Left colon (tissue), 2 donors: ENCODE measurements at places on chromosomes 7 and 10.
A peak's percentile ranks its signal among the peaks of the same experiment; 100 is the strongest.

DNA sequence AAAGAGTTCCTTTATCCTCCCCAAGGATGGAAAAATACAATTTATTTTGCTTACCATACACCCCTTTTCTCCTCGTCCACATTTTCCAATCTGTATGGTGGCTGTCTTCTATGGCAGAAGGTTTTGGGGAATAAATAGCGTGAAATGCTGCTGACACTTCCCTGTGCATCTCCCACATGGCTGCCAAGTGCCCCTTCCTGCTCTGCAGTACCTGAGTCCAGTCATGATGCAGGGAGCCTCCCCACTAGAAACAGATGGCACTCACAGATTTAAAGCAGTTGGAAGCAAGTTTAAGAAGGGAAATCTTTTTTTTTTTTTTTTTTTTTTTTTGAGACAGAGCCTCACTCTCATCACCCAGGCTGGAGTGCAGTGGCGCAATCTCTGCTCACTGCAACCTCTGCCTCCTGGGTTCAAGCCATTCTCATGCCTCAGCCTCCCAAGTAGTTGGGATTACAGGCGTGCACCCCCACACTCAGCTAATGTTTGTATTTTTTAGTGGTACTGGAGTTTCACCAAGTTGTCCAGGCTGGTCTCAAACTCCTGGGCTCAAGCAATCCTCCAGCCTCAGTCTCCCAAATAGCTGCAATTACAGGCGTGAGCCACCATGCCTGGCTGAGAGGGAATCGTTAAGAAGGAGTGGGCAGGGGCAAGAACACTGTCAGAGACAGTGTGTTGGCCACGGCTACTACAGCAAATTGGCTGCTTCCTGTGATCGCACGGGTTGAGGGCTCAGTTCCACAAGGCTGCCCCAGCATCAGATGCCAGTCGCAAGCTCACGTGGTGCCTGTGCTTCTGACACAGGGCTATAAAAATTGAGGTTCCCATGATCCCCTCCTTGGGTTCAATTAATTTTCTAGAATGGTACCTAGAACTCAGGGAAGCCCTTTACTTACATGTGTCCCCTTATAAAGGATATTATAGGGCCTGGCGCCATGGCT, 5.3 kb upstream of the PILRA start:
- DNase-seq: no peak

GRCh38 chr7:1961701-1962276, 271.0 kb downstream of the MAD1L1 start:
- DNase-seq: no peak

DNA sequence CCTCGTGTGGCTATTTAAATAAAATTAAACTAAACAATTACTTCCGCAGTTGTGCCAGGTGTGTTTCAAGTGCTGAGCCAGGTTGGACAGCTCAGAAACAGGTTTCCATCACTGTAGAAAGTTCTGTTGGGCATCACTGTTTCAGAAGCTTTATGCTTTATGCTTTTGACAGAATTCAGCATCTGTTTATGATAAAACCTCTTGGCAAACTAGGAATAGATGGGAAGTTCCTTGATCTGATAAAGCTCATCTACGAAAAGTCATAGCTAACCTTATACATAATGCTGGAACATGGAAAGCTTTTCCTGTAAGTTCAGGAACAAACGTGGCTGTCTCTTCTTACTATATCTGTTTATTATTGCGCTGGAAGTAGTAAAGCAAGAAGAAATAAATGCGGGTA, 143.4 kb downstream of the DOCK1 start:
- no peak for DNase-seq

- no peak for DNase-seq
These were observed 2.3 kb upstream of the JAKMIP3 start for GRCh38 chr10:132063432-132063831.

DNA sequence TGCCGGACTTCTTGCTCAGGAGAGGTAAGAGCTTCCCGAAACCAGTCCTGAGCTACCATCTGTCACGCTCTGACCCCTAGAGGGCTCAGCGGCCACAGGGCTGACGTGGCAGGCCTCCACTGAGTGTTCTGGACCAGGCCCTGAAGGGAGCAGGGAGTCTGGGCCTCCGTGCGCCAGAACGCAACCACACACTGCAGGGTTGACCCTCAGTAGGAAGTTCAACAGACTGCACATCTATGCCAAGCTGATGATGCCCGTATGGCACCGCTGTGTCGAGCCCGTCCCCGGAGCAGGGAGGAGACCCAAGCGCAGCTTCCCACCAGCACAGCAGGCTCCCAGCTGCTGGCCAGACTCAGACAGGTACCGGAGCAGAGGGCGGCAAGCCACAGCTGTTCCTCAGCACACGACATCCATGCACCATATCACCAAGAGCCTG, 39.2 kb downstream of the CAMK2B start:
- peak; percentile 0 for DNase-seq

- DNase-seq: peak; percentile 80
These were observed 38.9 kb downstream of the DNAJB12 start for GRCh38 chr10:72315611-72316385.

DNA sequence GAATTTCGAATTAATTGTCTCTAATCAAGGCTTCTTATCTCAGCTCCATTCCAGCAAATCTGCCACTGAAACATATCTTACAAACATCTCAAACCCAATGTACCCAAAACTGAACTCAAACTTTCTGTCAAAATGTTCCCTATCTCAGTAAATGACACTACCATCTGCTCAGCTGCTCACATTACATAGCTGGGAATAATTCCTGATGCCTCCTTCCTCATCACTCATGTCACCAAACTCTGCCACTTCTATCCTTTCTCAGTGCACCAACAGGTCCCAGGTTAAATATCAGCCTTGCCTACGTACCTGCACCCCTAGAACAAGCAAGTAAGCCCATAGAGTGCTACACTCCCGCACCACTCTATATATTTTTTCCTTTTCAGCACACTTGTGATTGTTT, 12.4 kb downstream of the WAPL start:
- no peak for DNase-seq

GRCh38 chr10:34612446-34612845, 202.7 kb downstream of the PARD3 start:
- no peak for DNase-seq

- no peak for DNase-seq
These were observed 76.3 kb upstream of the C7orf33 start for GRCh38 chr7:148514236-148514635.
